MCF 10A (cell line): ENCODE measurements at places on chromosomes 16 and 17. TPM values are rescaled to one million over a fixed set of nuclear protein-coding genes. Genes with fewer than 3 reads are reported as not detected.
A peak's percentile ranks its signal among the peaks of the same experiment; 100 is the strongest.

DNA sequence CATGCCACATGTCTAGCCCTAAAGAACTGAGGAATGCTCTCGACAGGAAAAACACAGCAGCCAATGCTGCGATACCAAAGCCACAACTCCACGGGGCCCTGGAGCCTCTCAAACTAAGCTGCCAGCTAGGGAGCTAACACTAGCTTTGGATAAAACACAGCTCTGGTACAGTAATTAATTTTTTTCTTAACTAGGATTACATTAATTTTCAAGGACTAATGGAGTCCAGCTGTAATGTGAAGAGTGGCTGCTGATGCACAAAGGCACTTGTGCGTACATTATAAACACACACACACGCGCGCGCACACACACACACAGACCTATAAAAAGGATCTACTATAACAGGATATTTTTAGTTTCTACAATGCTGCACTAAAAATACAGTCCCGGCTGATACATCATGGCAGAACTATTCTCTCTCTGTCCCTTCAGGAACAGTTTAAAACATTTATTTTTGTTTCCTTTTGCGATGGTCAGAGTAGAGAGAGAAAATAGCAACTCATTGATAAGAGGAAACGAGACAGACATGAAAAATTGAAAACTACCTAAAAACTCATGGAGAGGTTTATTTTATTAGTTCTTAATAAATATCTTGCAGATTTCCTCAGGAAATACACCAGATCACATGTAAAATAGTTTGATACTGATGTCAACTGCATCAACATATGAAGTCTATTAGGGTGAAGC is 88.5 kb downstream of the SMG6 start:
- H3K4me1 ChIP-seq, result peaks cover 7% of the 10 kb centered on the region
- DNase-seq, result no peak
- no peak overlapping the region for H3K27ac ChIP-seq

DNA sequence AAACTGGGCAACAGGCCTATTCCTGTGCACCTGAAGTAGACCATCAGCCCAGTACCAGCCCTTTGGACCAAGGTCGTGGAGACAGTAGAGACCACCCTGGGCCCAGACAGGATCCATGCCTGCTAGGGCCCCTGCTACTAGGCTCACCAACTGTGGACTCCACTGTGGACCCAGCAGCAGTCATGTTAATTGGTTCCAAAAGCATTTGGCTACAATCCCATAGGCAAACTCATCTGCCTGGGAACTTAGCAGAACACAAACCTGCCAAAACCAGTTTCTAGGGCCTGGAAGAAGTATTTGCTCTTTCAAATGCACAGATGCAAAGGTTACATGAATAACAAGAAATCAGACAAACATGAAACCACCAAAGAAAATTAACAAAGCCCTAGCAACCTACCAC is 53.1 kb downstream of the ACSM2A start:
- peaks cover 6% of the 10 kb centered on the region for H3K36me3 ChIP-seq
- no peak overlapping the region for H3K4me3 ChIP-seq
- no peaks in the 10 kb centered on the region for H3K4me1 ChIP-seq
- DNase-seq, result no peak
- H3K27me3 ChIP-seq, result no peaks in the 10 kb centered on the region

DNA sequence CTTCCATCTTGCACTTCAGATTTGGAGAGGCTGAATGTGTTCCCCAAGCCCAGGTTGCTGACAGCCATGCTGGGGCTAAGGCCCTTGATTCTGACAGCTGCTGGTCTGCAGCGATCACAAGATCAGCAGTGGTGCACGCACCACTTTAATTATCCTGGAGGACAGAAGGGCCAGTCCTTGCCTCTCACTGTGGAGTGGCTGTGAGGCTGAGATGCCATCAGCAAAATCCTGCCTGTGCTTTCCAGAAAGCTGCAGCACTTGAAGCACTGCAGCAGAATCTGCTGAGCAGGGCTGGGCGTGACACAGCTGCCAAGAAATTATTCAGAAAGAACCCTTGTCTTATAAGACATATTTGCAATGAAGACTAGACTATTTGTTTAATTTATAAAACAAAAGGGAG is 37.1 kb downstream of the NUP93 start:
- peaks cover 4% of the 10 kb centered on the region for H3K4me1 ChIP-seq
- no peak for DNase-seq
- no peak overlapping the region for H3K27ac ChIP-seq
- no peaks in the 10 kb centered on the region for H3K36me3 ChIP-seq
- H3K27me3 ChIP-seq, result no peaks in the 10 kb centered on the region
- no peak overlapping the region for H3K4me3 ChIP-seq

- H3K27ac ChIP-seq, result peak overlapping the region; percentile 20
- peaks cover 5% of the 10 kb centered on the region for H3K4me1 ChIP-seq
- H3K36me3 ChIP-seq, result peaks cover 71% of the 10 kb centered on the region
- no peak overlapping the region for H3K4me3 ChIP-seq
- no peak for DNase-seq
Observed at GRCh38 chr16:21971856-21972255, 18.7 kb downstream of the UQCRC2 start.

DNA sequence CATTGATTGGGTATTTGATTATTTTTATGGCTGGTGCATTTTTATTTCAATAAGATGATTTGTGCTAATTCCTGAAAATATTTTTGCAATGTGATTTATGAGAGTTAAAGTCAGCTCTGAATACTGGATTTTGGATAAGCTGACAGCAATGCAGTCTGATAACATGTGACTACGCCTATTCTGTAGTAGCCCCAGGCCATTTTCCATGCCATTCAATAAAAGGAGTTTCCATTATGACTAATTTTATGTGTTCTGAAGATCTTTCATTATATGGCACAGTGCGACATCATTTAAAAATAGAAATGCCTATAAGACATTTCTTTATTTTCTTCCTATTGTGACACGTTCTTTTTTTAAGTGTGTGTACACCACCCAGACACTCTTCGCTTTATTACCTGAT is 46.3 kb downstream of the KCNJ2 start:
- no peaks in the 10 kb centered on the region for H3K4me1 ChIP-seq
- H3K27me3 ChIP-seq, result no peaks in the 10 kb centered on the region
- H3K4me3 ChIP-seq, result no peak overlapping the region
- H3K27ac ChIP-seq, result no peak overlapping the region
- DNase-seq, result no peak

- peaks cover 6% of the 10 kb centered on the region for H3K4me1 ChIP-seq
- no peak overlapping the region for H3K4me3 ChIP-seq
- peaks cover 6% of the 10 kb centered on the region for H3K36me3 ChIP-seq
- H3K27me3 ChIP-seq, result no peaks in the 10 kb centered on the region
- no peak for DNase-seq
Observed at GRCh38 chr16:64453646-64454045, 668.2 kb downstream of the CDH11 start.

DNA sequence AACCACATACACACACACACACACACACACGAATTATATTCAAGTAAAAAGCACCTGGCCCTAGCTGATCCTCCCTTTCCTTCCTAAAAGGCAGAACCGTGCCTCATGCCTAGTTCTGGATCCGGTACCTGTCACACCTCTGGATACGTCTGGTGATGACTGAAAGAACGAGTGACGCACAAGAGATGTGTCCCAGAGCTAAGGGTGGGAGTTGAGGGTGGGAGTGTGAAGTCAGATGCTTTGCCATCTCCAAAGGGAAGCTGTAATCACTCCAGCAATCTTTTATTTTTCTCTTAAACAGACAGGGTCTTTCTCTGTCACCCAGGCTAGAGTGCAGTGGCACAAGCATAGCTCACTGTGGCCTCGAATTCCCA is 26.5 kb upstream of the GSG1L start:
- peaks cover 26% of the 10 kb centered on the region for H3K36me3 ChIP-seq
- H3K27ac ChIP-seq, result no peak overlapping the region
- no peaks in the 10 kb centered on the region for H3K27me3 ChIP-seq
- DNase-seq, result no peak
- no peak overlapping the region for H3K4me3 ChIP-seq

- H3K4me3 ChIP-seq, result no peak overlapping the region
- DNase-seq, result no peak
- peaks cover 5% of the 10 kb centered on the region for H3K36me3 ChIP-seq
- H3K27me3 ChIP-seq, result no peaks in the 10 kb centered on the region
- peaks cover 16% of the 10 kb centered on the region for H3K4me1 ChIP-seq
Observed at GRCh38 chr16:58276346-58276951, 18.4 kb downstream of the PRSS54 start.

- DNase-seq, result no peak
- no peaks in the 10 kb centered on the region for H3K27me3 ChIP-seq
- H3K36me3 ChIP-seq, result no peaks in the 10 kb centered on the region
- no peak overlapping the region for H3K4me3 ChIP-seq
- no peaks in the 10 kb centered on the region for H3K4me1 ChIP-seq
Observed at GRCh38 chr16:19338335-19338734, 52.8 kb downstream of the CLEC19A start.

DNA sequence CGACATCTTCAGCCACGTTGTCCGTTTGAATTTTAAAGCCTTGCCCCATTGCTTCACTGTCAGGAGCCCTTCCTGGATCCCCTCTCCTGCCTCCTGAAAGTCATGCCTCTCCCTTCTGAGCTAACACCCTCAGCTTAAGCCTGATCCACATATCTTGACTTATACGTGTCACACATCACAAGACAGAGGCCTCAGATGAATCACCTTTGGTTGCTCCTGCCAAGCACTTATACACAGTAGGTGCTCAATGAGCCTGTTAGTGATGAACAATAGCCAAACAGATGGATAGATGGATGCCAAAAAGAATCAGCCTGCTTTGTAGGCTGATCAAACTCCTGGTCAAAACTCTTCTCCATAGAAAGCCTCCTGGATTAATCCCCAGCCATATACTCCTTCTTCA is 31.8 kb downstream of the PITPNM3 start:
- peaks cover 33% of the 10 kb centered on the region for H3K4me1 ChIP-seq
- no peak overlapping the region for H3K4me3 ChIP-seq
- H3K36me3 ChIP-seq, result peaks cover 28% of the 10 kb centered on the region
- peak; percentile 51 for DNase-seq
- peak overlapping the region; percentile 77 for H3K27ac ChIP-seq

- no peaks in the 10 kb centered on the region for H3K27me3 ChIP-seq
- DNase-seq, result no peak
- peaks cover 9% of the 10 kb centered on the region for H3K4me1 ChIP-seq
- H3K4me3 ChIP-seq, result no peak overlapping the region
- no peak overlapping the region for H3K27ac ChIP-seq
Observed at GRCh38 chr17:53659181-53659580, 163.5 kb upstream of the KIF2B start.

DNA sequence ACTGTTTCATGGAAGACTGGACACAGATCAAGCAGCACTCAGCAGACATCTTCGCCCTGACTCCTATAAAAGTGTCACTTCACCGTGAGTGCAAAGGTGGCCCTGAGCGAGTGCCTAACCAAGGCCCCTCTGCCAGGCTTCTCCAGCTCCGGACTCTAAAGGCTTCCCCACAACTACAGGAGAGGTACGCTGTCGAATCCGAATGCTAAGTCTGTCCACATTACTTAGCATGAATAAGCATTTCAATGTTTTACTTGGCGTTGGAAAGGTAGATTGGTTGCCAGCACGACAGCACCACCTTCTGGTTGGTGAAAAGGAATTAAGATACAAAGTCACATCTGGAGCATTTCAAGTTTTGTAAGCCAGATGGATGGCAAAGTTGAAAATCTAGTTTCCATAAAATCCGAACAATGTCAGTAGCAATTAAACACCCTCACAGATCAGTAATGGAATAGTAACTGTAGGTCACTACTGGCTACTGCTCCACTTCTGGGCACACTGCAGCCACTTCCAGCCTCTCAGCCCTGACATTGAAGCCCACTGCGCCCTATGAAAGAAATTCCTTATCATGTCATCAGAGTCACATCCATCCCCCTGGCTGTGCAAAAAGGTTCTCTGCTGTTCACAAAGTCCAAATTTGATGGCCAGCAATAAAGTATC is 100.9 kb downstream of the PARN start:
- H3K4me3 ChIP-seq, result peak overlapping the region; percentile 33
- no peak overlapping the region for H3K27ac ChIP-seq
- DNase-seq, result peak; percentile 93
- peaks cover 25% of the 10 kb centered on the region for H3K4me1 ChIP-seq
- H3K27me3 ChIP-seq, result no peaks in the 10 kb centered on the region

DNA sequence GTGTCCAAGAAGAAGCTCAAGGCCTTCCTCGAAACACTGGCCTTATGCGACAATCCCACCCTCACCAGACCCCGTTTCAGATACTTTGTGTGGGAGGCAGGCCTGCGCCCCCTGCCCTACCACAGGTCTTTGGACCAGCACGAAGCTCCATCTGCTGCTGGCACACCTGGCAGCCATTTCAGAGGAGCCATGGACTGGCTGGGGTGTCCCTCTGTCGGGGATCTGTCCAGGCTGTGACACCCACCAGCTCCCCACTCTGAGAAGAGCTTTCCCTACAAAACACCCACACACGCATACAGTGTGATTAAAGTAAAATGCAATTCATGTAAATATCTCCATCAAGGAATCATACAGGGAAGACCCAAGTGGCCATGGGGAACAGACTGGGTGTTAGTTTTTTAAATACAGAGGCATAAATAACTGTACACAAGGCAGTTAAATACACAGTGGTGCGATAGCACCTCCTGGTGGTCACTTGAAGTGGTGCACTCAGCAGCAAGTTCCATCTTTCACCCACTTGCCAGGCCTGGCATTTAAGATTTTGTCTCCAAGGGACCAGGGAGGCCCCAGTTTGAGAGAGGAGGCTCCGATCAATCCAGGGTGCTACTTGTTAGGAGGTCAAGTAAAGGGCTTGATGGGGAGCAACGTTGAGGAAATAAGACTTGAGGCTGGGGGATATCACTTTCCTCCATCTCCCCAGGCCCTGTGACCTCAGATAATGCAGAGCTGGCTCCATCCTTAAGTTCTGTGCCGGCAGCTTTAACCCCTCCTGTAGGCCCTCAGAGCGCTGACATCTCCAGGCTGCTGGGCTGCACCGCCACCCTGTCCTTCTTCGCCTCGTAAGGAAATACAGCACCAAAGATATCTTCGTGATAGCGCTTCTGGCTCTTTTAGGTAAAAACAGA is 43.6 kb downstream of the NOS2 start:
- no peak overlapping the region for H3K27ac ChIP-seq
- no peaks in the 10 kb centered on the region for H3K4me1 ChIP-seq

DNA sequence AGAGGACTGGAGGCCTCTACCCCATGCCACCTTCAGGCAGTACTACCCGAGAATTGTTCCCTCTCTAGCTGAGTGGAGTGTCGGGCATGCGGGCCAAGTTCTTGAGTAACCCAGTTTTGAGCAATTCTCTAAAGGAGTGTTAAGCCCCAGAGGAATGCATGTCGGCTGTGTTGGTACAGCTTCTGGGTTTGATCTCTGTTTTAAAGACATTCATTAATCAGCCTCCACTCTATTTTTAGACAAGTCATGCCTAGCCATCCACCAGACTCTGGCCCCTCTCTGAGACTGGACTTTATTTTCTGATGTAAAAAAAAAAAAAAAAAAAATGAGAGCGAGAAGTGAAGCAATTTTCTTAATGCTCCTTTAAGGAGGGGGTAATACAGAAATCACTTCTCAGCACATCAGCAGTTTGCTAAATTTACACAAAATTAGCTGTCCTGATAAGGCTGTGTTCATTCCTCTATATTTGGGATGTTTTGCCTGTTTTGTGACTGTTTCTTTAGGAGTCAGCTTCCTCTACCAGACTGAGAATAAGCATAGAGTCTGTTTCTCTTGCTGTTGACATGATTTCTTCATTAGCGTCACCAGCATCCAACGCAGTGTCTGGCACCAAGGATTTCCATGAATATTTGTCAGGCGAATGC is 88.7 kb downstream of the AXIN2 start:
- H3K36me3 ChIP-seq, result no peaks in the 10 kb centered on the region
- no peak overlapping the region for H3K27ac ChIP-seq
- H3K27me3 ChIP-seq, result no peaks in the 10 kb centered on the region
- peak; percentile 80 for DNase-seq
- H3K4me3 ChIP-seq, result no peak overlapping the region

IRX5 gene
- total RNA-seq, result 6.1 and 7.8 TPM in 2 replicates

TEX19 gene
- not detected in 2 replicates for total RNA-seq

SYNGR3 gene
- 0.68 and 1.1 TPM in 2 replicates for total RNA-seq

CYGB gene
- not detected in 2 replicates for total RNA-seq

TMEM106A gene
- 2.1 and 2.2 TPM in 2 replicates for total RNA-seq

CTRB2 gene
- total RNA-seq, result not detected in 2 replicates

HAGH gene
- total RNA-seq, result 44.5 and 69.8 TPM in 2 replicates

ZPBP2 gene
- total RNA-seq, result not detected in 2 replicates
